ENCODE measurements at places on chromosomes 5 and 9. TPM values are rescaled to one million over a fixed set of nuclear protein-coding genes. Genes with fewer than 3 reads are reported as not detected.

The SCGB3A2 gene
- not detected for total RNA-seq

The ECM2 gene
- not detected for total RNA-seq

The ARHGEF37 gene
- total RNA-seq, result 0.47 TPM

The NUTM2G gene
- not detected for total RNA-seq

The FABP6 gene
- total RNA-seq, result not detected

The PCDHB15 gene
- not detected for total RNA-seq
